Nephron progenitor cell (in vitro differentiated cells): ENCODE measurements at places on chromosomes 4 and X.
A peak's percentile ranks its signal among the peaks of the same experiment; 100 is the strongest.

DNA sequence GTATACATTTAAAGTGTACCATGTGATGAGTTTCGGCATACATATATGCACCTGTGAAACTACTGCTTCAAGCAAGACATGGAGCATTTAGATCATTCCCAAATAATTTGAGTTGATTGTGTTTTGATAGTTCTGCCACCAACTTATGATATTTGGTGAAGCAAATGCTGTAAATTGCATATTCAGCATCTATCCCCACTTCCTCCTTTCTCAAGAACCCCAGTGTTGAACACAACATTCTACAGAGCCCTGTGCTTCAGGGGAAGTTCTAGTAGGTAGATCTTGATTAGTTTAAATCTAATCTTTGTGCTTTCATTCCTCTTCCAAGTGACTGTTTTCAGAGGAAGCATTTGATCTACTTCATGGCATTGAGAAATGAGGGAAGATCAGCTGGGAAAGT, 5.4 kb upstream of the SHROOM3 start:
- no peak overlapping the region for H3K4me3 ChIP-seq
- H3K36me3 ChIP-seq: no peaks in the 10 kb centered on the region
- no peak for DNase-seq
- no peaks in the 10 kb centered on the region for H3K27me3 ChIP-seq

GRCh38 chrX:115234461-115234860, 565 bp upstream of the LRCH2 start:
- DNase-seq: no peak
- H3K4me3 ChIP-seq: peak overlapping the region; percentile 98
- H3K36me3 ChIP-seq: no peaks in the 10 kb centered on the region
- no peak overlapping the region for H3K27ac ChIP-seq

- DNase-seq: no peak
- no peak overlapping the region for H3K4me3 ChIP-seq
- no peaks in the 10 kb centered on the region for H3K36me3 ChIP-seq
- H3K27me3 ChIP-seq: no peaks in the 10 kb centered on the region
Measured at GRCh38 chrX:108947205-108947604, 210.8 kb upstream of the IRS4 start.

DNA sequence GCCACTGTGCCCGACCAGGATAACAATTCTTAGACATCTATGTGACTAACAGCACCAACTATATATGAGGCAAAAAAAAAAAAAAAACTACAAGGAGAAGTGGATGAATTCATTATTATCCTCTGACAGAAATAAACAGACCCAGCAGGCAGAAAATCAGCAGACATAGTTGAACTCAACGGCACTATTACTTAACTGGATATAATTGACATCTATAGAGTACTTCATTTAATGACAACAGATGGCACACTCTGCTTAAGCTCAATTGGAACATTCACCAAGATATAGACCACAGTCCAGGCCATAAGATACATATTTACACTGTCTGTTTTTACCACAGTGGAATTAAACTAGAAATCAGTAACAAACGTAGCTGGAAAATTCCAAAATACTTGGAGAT, 13.3 kb downstream of the CLDN22 start:
- no peaks in the 10 kb centered on the region for H3K4me1 ChIP-seq
- H3K27me3 ChIP-seq: no peaks in the 10 kb centered on the region

DNA sequence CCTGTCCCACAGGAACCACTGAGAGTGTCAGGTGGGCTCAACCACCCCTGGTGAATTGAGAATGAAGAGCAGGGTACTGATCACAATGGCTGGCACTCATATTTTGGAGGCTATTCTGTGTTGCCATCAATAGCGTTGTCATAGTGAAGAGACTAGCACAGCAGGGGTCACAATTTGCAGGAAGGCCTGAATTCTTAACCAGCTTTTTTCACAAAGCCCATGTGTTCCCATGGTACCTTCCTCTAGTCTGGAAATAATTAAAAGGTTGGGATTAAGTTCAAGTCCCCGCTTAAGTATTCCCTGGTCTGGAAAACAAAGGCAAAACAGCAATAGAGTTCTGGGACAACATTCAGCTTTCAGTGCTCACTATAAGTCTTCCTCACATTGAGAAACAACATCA, 1051.7 kb downstream of the C4orf33 start:
- no peaks in the 10 kb centered on the region for H3K4me1 ChIP-seq
- H3K4me3 ChIP-seq: no peak overlapping the region
- H3K27me3 ChIP-seq: peaks cover 3% of the 10 kb centered on the region
- H3K36me3 ChIP-seq: no peaks in the 10 kb centered on the region
- DNase-seq: no peak
- H3K27ac ChIP-seq: no peak overlapping the region

DNA sequence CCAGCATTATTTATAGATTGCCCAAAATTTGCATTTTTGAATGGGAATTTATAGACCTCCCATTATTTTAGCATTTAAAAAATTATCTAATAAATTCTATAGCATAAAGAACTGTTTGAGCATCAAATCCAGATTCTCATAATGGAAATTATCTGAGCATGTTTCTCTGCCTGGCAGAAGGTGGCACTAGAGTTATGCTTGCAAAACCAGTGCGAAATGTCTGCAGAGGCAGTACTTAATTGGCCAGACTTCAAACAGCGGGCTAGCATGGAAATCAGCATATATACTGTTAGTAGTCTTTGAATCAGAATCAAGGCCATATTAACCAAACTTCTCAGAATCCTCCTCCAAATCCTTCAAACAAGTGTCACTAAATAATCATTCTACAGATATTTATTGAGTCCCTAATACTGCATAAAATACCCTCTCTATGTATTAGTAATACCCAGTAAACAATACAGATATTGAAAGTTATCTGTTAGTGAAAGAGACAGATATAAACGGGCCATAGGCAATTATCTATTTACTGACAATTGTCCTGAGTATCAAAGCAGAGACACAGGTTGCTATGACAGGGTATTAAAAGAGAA, 78.7 kb upstream of the DCLK2 start:
- no peak overlapping the region for H3K27ac ChIP-seq
- DNase-seq: peak; percentile 15
- H3K27me3 ChIP-seq: peaks cover 5% of the 10 kb centered on the region
- H3K4me3 ChIP-seq: no peak overlapping the region

GRCh38 chr4:79588679-79589078, 180.7 kb upstream of the GK2 start:
- no peak overlapping the region for H3K27ac ChIP-seq
- peaks cover 6% of the 10 kb centered on the region for H3K27me3 ChIP-seq
- no peaks in the 10 kb centered on the region for H3K36me3 ChIP-seq
- no peak for DNase-seq

- no peaks in the 10 kb centered on the region for H3K27me3 ChIP-seq
- no peak for DNase-seq
- no peaks in the 10 kb centered on the region for H3K4me1 ChIP-seq
- no peaks in the 10 kb centered on the region for H3K36me3 ChIP-seq
- H3K27ac ChIP-seq: no peak overlapping the region
Measured at GRCh38 chr4:138475116-138475515, 233.0 kb upstream of the SLC7A11 start.

- no peak overlapping the region for H3K27ac ChIP-seq
- H3K4me1 ChIP-seq: peaks cover 41% of the 10 kb centered on the region
- DNase-seq: no peak
- peak overlapping the region; percentile 94 for H3K4me3 ChIP-seq
- peaks cover 54% of the 10 kb centered on the region for H3K27me3 ChIP-seq
- peaks cover 21% of the 10 kb centered on the region for H3K36me3 ChIP-seq
Measured at GRCh38 chr4:55123791-55124190, 1.6 kb downstream of the KDR start.

GRCh38 chr4:140330311-140330900, 43.0 kb upstream of the SCOC start:
- H3K27me3 ChIP-seq: no peaks in the 10 kb centered on the region
- no peak overlapping the region for H3K4me3 ChIP-seq
- H3K27ac ChIP-seq: no peak overlapping the region
- DNase-seq: no peak

- no peaks in the 10 kb centered on the region for H3K4me1 ChIP-seq
- DNase-seq: no peak
- H3K36me3 ChIP-seq: no peaks in the 10 kb centered on the region
- H3K4me3 ChIP-seq: no peak overlapping the region
- no peaks in the 10 kb centered on the region for H3K27me3 ChIP-seq
- no peak overlapping the region for H3K27ac ChIP-seq
Measured at GRCh38 chr4:114211556-114211955, 232.1 kb upstream of the ARSJ start.

- no peak overlapping the region for H3K27ac ChIP-seq
- DNase-seq: no peak
- H3K27me3 ChIP-seq: no peaks in the 10 kb centered on the region
- no peak overlapping the region for H3K4me3 ChIP-seq
- H3K36me3 ChIP-seq: no peaks in the 10 kb centered on the region
- H3K4me1 ChIP-seq: no peaks in the 10 kb centered on the region
Measured at GRCh38 chr4:93645120-93645519, 183.4 kb upstream of the ATOH1 start.

DNA sequence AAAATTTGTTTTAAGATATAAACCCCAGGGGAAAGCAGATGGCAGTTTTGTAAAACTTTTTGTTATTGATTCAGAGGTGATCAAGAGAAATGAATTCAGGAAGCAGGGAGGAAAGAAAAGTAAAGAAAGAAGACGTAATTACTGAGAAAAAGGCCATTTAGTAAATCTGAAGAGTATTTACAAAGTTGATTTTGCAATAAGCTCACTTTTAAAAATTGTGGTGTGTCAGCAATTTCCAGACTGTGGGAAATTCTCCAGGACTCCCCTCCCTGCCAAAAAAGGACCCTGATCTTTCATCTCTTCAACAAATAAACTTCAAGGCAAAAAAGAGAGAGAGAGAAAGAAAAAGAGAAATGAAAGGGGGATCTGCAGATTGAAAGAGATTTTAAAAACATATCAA, 36.6 kb downstream of the PCYT1B start:
- peaks cover 12% of the 10 kb centered on the region for H3K4me1 ChIP-seq
- peaks cover 3% of the 10 kb centered on the region for H3K27me3 ChIP-seq
- H3K36me3 ChIP-seq: peaks cover 23% of the 10 kb centered on the region
- no peak for DNase-seq

DNA sequence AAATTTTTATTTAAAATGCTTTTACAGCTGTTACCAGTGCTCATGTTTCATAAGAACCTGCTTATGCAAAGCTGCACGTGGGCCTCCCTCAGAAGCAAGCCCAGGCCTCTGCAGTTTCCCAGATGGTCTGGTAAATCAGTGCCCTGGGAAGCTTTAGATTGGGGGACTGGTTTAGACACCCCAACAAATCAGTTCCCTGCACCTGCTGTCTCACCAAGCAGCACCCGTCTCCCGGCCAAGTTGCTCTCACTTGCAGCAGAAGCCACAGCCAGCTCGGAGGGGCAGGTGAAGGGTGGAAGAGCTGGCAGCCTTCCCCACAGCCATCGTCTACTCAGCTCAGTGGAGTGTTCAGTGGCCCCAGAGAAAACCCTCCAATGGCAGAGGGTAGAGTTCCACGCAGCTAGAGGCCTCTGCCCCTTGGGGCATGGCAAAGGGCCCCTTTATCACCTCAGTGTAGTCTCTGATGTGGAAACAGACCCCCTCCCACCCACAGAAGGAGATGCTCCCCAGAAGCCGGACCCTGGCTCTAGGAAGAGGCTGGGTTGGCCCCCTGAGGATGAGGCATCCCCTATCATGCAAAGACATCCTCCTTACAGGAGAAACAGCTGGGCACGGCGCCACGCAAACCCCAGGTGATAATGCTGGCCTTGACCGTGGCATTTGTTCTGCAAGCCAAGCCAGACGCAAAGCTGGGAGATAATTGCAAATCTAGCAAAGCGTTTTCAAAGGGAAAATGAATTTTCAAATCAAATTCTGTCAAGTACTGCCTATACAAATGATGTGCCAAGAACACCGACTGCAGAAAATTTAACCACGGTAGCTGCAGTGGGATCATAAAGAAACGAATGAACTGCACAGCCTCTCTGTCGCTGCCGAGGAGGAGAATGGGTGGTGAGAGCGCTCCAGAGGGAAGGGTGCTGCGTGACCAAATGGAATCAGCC, 51.9 kb downstream of the ZFYVE28 start:
- H3K27ac ChIP-seq: no peak overlapping the region
- no peak overlapping the region for H3K4me3 ChIP-seq
- DNase-seq: no peak
- H3K4me1 ChIP-seq: peaks cover 22% of the 10 kb centered on the region
- peaks cover 12% of the 10 kb centered on the region for H3K27me3 ChIP-seq
- no peaks in the 10 kb centered on the region for H3K36me3 ChIP-seq

GRCh38 chr4:113162089-113162488, 112.6 kb downstream of the ANK2 start:
- H3K27ac ChIP-seq: peak overlapping the region; percentile 7
- H3K27me3 ChIP-seq: no peaks in the 10 kb centered on the region
- H3K4me1 ChIP-seq: no peaks in the 10 kb centered on the region
- no peak overlapping the region for H3K4me3 ChIP-seq

DNA sequence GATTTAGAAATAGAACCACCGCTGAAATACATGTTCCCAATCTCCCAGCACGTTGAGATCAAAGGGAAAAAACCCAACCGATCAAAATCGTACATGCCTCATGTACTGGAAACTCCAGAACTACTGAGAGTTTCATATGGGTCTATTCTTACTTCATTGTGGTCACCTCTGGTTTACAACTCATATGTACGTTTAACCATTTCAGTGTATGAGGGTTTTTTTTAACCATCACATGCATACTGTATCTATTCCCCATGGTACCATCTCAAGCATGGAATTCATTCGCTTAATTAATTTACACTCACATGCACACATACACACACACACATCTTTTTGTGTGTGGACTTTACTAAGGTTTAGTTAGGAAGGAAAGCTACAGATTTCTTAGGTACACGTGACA, 46.0 kb upstream of the CLNK start:
- DNase-seq: no peak
- H3K27me3 ChIP-seq: no peaks in the 10 kb centered on the region
- H3K27ac ChIP-seq: no peak overlapping the region

- DNase-seq: no peak
- H3K36me3 ChIP-seq: no peaks in the 10 kb centered on the region
- no peaks in the 10 kb centered on the region for H3K27me3 ChIP-seq
- H3K4me1 ChIP-seq: no peaks in the 10 kb centered on the region
- H3K4me3 ChIP-seq: no peak overlapping the region
Measured at GRCh38 chr4:154872198-154872597, 91.1 kb downstream of the RBM46 start.

DNA sequence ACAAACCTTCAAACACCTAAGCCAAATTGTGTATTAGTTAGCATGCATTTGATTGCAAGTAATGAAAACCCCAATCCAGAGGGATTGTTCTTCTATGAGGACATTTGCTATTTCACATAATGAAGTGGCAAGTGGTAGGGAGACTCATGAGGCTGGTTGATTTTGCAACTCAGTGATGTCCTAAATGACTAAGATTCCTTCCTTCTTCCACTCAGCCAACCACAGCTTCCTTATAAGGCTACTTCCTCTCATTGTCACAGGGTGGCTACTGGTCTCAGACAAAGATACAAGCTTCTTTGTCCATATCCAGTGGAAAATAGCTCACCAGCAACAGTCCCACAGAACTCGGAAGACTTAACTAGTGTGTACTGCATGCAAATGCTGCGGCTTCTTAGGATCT, 5.3 kb upstream of the OTC start:
- H3K27ac ChIP-seq: no peak overlapping the region

GRCh38 chrX:8036914-8037313, 109.7 kb upstream of the PNPLA4 start:
- no peaks in the 10 kb centered on the region for H3K36me3 ChIP-seq
- no peak overlapping the region for H3K27ac ChIP-seq
- H3K27me3 ChIP-seq: peaks cover 8% of the 10 kb centered on the region
- DNase-seq: no peak
- H3K4me3 ChIP-seq: no peak overlapping the region
- peaks cover 24% of the 10 kb centered on the region for H3K4me1 ChIP-seq

- no peak for DNase-seq
- no peak overlapping the region for H3K4me3 ChIP-seq
- H3K27me3 ChIP-seq: peaks cover 7% of the 10 kb centered on the region
- H3K36me3 ChIP-seq: no peaks in the 10 kb centered on the region
- peak overlapping the region; percentile 41 for H3K27ac ChIP-seq
- H3K4me1 ChIP-seq: peaks cover 7% of the 10 kb centered on the region
Measured at GRCh38 chr4:77127837-77128621, 29.0 kb upstream of the CCNG2 start.
